ENCODE measurements at places on chromosomes 12 and 14.

GRCh38 chr12:94191811-94192210, 43.4 kb downstream of the PLXNC1 start:
- no peak for DNase-seq

GRCh38 chr14:90454041-90455000, 57.5 kb downstream of the CALM1 start:
- no peak for DNase-seq

- DNase-seq: no peak
Observed at GRCh38 chr14:79661752-79662151, 549.6 kb downstream of the DIO2 start.

DNA sequence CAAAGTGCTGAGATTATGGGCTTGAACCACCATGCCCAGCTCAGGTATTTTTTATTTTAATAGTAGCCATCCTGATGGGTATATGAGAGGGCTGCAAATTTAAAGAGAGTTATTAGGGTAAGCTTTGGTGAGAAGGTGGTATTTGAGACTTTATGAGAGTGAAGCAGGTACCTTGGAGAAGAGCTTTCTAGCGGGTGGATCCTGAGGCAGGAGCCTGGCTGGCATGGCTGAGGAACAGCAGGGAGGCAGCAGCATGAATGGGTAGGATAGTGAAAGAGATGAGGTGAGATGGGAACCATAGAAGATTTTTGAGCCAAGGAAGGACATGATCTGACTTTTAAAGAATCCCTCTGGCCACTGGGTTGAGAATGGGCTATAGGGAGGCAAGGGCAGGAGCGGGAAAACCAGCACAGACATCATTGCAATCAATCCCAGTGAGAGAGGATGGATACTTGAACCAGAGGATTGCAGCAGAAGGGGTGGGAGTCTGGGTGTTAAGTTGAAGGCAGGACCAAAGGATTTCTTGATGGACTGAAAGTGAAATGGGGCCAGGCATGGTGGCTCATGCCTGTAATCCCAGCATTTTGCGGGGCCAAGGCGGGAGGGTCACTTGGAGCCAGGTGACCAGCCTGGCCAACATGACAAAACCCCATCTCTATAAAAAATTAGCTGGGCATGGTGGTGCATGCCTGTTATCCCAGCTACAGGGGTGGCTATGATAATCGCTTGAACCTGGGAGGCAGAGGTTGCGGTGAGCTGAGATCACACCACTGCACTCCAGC, 5.7 kb downstream of the SVOP start:
- no peak for DNase-seq

DNA sequence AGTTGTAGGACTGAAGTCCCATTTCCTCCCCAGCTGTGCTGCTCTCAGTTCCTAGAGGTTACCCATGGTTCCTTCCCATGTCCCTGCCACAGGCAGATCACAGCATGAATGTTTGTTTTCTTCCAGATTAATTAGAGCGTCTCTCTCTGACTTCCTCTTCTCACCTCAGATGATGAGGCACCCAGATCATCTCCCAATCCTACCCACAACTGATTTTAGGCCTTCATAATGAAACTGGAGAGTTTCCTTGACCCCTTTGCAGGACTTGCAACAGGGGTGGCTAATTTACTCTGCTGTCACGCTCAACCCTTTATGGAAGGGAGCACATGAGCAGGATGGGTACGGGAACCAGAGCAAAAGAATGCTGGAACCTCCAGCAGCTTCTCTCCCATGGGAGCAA, 32.1 kb upstream of the TXNRD1 start:
- DNase-seq: no peak

GRCh38 chr12:129681830-129682229, 222.0 kb downstream of the TMEM132D start:
- DNase-seq: no peak

- no peak for DNase-seq
Observed at GRCh38 chr12:71665090-71665463, 976 bp downstream of the THAP2 start.

DNA sequence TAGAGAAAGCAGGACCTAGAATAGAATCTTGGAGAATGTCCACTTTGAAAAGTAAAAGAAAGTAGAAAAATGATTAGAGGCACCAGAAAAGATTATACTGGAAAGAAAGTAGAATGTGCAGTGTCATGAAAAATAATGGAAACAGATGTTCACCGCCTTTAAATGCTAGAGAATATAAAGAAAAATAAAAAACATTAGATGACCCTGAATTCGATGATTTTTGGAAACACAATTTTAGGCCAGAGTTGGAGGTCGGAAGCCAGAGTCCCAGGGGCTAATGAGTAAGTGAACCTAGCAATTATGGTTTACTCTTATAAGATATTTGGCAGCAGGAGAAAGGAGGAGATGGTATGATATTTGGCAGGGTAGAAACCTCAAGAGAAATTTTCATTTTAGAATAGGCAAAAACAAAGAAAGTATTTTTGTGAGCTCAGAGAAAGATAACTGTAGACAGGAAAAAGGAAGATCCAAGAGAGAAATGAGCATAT, 37.7 kb downstream of the GYS2 start:
- DNase-seq: no peak

DNA sequence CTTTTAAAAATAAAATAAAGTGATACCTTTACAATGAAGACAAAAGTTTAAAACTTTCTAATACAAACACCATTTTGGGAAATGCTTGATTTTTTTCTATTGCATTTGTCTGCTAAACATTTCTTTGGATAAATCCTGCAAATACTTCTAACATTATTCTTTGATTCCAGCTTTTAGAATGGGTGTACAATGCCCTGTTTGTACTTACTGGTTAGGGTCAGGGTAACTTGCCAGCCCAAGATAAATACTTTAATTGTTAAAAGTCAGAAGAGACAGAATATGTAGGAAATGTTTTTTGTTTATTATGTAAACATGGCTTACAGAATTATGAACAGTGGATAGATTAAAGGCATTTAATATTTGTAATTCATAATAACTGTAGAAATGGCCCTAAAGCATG, 60.5 kb downstream of the WASHC4 start:
- no peak for DNase-seq

DNA sequence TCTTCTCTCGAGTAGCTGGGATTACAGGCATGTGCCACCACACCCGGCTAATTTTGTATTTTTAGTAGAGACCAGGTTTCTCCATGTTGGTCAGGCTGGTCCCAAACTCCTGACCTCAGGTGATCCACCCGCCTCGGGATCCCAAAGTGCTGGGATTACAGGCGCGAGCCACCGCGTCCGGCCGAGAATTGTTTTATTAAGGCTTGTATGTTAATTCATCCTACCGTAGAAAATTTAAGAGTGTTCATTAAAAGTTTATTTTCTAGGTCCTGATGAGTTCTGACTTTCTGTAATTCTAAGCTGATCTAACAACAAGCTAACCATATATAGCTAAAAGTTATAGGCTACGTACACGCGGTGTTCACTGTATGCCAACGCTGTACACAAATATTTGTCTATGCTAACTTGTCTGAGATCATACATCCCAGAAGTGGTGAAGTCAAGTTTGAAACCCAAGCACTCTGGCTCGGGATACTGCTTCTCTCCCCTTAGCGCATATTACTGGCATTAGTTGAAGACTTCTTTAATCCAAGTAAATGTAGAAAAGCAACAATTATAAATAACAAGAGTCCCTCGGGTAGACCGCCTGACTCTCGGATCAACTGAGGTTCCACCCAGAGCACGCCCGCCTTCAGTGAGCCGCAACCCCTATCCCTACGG, 570 bp upstream of the MRPS35 start:
- no peak for DNase-seq

- no peak for DNase-seq
Observed at GRCh38 chr14:92599811-92600210, 86.2 kb downstream of the RIN3 start.

DNA sequence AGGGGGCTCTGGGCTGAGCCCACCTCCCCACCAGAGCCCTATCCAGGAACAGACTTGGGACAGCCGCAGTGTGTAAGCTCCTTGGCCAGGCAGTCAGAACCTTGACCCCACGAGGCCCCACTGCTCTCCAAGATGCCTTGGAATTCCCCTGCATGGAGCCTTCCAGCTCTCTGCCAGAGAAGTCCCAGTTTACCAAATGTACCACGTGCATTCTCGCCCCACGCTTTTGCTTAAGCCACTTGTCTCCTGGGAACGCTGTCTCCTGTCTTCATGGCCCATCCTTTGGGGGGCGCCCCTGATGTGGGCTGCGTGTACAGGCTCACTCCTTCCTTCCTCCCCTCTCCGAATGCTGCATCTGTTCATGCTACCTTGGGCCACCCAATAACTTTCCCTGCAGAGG, 7.9 kb downstream of the FAIM2 start:
- no peak for DNase-seq

DNA sequence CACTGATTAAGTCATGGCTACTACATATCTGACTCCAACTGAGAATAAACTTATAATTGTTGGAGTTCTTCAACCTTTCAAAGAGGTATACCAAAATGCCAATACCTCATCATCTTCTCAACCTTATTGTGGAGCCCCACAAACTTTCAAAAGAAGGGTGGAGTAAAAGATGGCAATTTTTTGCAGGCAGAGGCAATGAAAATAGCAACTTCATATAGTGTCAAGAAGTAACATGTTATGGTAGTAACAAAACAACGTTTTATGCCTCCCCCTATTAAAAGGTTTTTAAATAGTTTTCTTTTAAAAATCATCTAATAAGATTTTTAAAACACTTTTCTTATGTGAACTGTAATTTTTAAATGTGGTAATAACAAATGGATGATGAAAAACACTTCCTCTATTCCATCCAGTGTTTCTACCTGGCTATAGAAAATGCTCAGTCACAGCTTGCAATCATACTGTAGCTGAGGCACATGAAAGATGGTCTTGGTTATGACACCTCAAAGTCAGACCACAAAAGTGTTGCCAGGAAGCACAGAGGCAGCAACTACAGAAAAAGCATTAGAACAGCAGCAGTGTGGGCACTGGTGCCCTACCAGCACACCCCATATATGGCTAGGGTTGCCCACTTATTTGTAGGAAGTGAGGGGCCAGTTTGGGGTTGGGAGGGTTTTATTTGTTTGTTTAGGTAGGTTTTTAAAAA, 7.0 kb downstream of the PPP1R12A start:
- DNase-seq: peak; percentile 21

GRCh38 chr12:49092086-49092815, 2.4 kb downstream of the DHH start:
- peak; percentile 53 for DNase-seq

- no peak for DNase-seq
Observed at GRCh38 chr14:79528828-79529416, 682.4 kb downstream of the DIO2 start.

GRCh38 chr14:104440297-104440956, 139.1 kb upstream of the C14orf180 start:
- DNase-seq: no peak

DNA sequence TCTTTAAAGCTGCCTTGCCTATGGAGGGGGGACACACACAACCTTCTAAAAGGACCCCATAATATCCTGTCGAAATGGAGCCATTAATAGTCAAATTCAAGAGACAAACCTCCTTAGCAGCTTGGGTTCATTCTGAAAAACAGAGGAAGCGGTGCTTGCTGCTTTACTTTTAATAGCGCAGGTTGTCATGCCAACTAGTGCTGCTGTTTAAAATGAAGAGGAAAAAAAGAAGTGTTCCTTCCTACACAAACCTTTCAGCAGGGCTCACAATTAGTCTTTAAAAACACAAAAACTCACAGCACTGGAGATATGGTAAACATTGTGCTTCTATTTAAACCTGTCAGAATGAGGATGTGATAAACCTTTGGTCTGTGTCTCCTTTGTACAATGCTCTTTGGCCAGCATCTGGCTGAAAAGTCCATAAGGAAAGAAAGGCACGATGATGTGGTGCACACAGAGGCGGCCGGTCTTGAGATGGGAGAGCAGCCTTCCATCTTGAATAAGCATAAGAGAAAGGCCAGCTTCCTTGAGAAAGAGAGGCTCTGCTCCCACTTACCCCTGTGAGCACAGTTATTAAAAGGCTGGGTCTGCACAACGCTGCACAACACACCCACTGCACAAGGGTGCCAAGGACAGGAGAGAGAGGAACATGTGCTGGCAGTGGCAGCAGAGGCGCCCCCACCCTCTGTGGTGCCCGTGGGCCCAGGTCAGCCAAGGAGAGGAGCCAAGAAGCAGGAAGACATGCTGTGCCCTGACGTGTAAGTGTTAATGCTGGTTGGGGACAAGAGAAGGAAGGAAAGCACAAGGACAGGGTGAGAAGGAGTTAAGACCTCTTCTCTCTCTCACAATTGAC, 144.6 kb downstream of the TTC7B start:
- no peak for DNase-seq

- DNase-seq: no peak
Observed at GRCh38 chr12:57604454-57604991, at the start of gene DTX3. Gene DTX3, plus strand, starts transcription at chr12:57604824. Its CDS starts 1,694 bp downstream, at chr12:57606518.

GRCh38 chr12:72241552-72241951, 30.6 kb upstream of the TRHDE start:
- no peak for DNase-seq

GRCh38 chr12:92419201-92419600, 273.6 kb upstream of the BTG1 start:
- no peak for DNase-seq

DNA sequence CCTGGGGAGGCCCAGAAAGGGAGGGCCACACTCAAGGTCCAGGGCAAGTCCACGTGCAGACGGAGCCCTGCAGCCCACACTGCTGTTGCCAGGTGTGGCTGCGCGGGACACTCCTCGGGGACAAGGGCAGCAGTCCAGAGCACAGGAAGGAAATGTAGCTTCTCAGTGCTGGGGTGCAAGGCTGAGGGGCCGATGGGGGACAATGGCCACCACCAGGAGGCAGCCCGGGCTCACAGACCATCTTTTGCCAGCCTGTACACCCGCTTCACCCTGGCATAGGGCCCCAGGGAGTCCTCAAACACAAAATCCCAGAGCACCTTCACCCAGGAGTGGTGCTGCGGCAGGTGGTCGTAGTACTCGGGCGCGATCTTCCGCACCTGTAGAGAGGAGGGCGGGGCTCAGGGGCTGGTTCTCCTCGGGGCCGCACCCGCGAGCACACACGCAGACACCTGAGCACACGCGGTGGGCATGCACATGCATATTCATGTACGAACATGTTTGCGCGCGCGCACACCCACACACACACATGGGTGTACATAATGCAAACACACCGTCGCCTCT, 12.8 kb downstream of the DEGS2 start:
- DNase-seq: no peak

GRCh38 chr14:68266998-68267397, 447.4 kb downstream of the RAD51B start:
- no peak for DNase-seq

- DNase-seq: no peak
Observed at GRCh38 chr12:89349814-89350213, 2.5 kb downstream of the DUSP6 start.

DNA sequence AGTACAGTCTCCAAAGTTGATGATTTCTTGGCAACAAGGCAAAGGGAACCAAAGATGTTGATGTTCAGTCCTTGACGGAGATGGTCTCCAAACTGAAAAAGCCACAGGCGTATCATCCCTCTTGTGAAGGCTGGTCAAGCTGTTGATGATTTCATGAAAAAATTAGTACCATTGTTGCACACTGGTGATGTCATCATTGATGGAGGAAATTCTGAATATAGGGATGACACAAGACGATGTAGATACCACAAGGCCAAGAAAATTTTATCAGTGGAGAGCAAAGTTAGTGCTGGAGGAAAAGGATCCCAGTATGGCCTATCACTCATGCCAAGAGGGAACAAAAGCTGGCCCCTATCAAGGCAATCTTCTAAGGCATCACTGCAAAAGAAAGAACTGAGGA, 88.7 kb upstream of the KRR1 start:
- DNase-seq: no peak

Data from stimulated activated CD4-positive, alpha-beta T cell treated with anti-CD3 and anti-CD28 coated beads, Interleukin-1b, Interleukin-23, amount 100 ng/mL, for 4 hours (primary cell).